ENCODE measurements at places on chromosomes 11 and 22.

- DNase-seq, result no peak
Measured at GRCh38 chr11:111335549-111335948, 37.2 kb downstream of the POU2AF3 start.

GRCh38 chr22:24592851-24593558, at the start of gene LRRC75B:
LRRC75B (minus strand) TSS chr22:24593073; CDS start chr22:24593039, 34 bp downstream.
- peak; percentile 15 for DNase-seq

GRCh38 chr11:101617735-101618332, 34.0 kb upstream of the TRPC6 start:
- DNase-seq, result no peak

DNA sequence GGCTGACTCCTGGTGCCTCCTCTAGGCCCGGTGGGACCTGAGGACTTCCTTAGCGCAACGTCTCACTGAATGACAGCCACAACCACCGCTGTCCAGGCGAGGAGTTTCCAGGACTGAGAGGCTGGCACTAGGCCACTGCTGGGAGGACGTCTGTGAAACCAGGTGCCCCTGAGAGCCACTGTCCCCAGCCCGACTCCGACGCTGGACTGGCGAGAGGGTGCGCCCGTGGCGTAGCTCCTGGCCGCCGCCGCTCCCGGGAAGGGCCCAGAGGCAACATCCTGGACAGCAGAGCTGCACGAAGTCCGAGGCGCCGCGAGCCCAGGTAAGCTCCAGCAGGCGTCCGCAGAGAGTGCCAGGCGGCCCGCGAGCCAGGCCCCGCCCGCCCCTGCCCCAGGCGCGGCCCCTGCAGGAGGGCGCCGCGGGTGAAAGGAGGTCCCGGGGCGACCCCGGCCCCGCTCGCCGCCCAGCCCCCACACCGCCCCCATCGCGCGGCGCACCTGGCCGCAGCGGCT, 525 bp downstream of the DGCR2 start:
- DNase-seq, result no peak

- DNase-seq, result no peak
Measured at GRCh38 chr22:36928196-36928595, 14.8 kb downstream of the CSF2RB start.

- no peak for DNase-seq
Measured at GRCh38 chr11:2792381-2793250, 92.8 kb upstream of the KCNQ1OT1 start.

DNA sequence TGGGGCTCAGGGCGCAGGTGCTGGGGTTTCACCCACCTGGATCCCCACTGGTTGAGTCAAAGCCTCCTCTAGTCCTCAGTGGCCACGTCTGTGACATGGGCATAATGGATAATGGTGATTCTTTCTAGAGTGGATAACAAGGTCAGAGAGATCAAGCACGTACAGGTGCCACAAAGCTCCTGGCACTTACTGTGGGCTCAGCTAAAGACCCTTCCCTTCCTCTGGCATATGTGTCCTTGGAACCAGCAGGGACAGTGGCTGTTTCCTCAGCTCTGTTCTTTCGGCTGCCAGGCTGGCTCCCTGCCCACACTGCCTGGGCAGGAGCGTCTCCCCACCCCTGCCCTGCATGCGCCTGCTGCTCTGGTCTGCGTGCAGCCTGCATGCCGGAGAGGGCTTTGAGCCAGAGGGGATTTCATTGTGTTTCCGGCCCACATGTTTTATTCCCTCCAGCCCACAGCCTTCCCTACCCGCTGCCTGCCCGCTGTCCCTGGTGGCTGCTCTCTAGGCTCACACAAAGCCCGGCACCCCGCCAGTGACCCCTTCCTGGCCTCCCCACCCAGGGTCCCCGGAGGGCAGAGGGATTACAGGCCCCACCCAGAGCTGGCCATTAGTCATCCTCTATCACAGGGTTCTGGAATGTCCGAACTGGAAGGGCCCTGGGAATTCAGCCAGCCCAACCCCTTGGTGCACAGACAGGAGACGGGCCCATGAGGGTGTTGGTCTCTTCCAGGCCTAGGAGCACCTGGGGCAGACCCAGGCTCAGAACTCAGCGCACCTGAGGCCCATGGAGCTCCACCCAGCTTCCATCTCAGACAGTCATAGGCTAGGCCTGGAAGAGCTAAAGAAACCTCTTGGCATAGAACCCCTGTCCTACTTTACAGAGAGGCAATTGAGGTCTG, 55.3 kb upstream of the GCAT start:
- DNase-seq, result no peak

GRCh38 chr11:85767246-85767945, 43.5 kb downstream of the SYTL2 start:
- no peak for DNase-seq

DNA sequence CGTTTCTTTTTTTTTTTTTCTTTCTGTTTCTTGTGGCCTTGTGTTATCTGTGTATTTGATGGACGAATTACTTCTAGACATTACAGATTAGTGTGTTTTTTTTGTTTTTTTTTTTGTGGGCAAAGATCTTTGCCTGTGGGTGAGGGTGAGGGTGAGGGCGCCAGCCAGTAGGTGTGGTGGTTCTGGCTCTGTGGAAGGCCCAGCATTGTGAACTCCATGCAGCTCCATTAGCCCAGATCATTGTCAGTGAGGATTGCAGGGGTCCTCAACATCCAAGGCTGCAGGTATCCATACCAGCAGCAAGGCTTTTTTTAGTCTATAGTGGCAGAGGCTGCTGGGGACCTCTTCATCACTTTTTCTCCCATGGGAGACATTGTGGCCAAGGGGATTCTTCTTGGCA, 13.7 kb downstream of the BIRC2 start:
- no peak for DNase-seq

GRCh38 chr22:43126501-43127165, 16.1 kb downstream of the BIK start:
- no peak for DNase-seq

DNA sequence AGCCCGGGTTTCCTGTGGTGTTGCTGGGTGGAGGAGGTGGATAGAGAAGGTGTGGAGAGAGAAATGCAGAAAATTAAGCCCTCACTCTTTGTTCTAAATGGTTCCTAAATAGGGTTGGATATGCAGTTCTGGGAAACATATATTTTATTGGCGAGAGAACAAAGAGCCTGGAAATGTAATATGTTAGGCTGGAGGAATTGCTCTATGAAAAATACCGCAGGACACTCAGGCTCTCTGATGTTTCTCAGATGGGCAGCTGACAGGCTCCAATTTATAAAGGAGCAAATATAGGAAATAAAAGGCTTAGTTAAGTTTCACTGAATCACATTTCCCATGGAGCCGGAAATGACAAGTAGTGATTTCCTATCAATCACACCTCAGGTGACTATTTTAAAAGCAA, 428.0 kb downstream of the TMEM135 start:
- no peak for DNase-seq

DNA sequence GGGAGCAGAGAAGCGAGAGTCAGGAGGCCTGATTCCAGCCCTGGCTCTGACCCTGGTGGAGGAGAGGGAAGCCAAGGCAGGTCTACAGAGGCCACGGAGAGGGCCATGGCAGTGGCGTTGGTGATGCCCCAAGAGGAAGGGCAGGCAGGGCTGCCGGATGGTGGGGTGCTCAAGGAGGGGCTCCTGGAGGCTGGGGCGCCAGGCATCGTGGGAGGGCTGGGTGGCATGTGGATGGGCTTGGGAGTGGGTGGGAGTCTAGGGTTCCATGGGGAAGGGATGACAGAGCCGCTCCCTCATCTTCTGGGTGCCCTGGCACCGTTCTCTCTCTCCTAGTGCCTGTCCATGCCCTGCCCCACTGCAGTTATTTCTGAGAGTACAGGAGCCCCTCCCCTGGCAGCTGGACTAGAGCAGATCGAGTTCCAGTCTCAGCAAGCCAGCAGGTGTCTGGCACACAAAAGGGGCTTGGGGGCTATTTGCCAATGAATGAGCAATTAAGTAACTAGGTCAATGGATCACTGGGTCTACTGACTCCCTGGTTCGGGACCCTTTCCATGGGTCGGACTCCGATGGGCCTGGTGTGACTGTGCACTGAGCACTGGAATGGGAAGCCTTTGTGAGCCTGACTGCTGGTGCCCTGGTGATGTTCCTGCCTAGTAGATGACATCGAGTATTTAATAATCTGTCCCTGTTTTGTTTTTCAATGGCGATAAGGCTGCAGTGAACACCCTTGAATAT, 570.0 kb downstream of the TBC1D22A start:
- no peak for DNase-seq

DNA sequence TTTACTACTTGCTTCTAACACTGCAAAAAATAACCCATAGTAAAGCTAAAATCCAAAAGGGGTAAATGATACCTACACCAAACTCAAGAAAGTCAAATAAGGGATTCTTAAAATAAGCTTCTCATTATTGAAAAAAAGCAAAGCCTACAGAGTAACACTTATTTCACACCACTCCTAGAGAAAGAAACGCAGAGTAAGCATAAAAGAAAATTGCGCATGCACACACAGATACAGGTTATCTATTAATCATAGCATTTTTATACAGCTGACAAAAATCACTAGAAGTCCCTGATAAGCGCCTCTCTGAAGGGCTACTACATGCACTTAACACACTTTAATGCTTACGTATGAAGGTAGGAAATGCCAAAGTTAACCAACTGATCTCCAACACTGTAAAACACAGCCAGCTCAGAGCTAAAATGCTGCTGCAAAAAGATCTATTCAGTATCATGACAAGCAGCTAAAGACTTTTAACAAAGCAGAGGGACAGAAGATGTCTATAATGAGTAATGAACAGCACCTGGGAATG, 14.0 kb downstream of the RBFOX2 start:
- no peak for DNase-seq

GRCh38 chr11:70680781-70681281, 282.5 kb downstream of the CTTN start:
- DNase-seq, result no peak

GRCh38 chr11:1927026-1927847, 7.7 kb downstream of the TNNT3 start:
- DNase-seq, result no peak

DNA sequence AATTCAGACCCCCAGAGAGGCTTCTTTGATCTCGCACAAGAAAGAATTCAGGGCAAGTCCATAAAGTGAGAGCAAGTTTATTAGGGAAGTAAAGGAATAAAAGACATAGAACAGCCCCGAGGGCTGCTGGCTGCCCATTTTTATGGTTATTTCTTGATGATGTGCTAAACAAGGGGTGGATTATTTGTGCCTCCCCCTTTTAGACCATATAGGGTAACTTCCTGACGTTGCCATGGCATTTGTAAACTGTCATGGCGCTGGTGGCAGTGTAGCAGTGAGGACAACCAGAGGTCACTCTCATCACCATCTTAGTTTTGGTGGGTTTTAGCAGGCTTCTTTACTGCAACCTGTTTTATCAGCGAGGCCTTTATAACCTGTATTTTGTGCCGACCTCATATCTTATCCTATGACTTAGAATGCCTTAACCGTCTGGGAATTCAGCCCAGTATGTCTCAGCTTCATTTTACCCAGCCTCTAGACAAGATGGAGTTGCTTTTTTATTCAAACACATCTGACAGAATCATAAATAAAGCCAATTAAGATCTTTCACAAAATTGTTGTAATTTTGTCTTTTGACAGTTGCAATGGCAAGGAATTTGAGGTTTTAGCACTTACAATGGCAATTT, 7.6 kb downstream of the DDIAS start:
- DNase-seq, result no peak

GRCh38 chr22:32696089-32696488, 105.4 kb upstream of the TIMP3 start:
- DNase-seq, result no peak
